ENCODE measurements at places on chromosomes 5 and 9.
A peak's percentile ranks its signal among the peaks of the same experiment; 100 is the strongest.

- no peak for DNase-seq
These were observed 312.0 kb upstream of the EDIL3 start for GRCh38 chr5:84696651-84697050.

DNA sequence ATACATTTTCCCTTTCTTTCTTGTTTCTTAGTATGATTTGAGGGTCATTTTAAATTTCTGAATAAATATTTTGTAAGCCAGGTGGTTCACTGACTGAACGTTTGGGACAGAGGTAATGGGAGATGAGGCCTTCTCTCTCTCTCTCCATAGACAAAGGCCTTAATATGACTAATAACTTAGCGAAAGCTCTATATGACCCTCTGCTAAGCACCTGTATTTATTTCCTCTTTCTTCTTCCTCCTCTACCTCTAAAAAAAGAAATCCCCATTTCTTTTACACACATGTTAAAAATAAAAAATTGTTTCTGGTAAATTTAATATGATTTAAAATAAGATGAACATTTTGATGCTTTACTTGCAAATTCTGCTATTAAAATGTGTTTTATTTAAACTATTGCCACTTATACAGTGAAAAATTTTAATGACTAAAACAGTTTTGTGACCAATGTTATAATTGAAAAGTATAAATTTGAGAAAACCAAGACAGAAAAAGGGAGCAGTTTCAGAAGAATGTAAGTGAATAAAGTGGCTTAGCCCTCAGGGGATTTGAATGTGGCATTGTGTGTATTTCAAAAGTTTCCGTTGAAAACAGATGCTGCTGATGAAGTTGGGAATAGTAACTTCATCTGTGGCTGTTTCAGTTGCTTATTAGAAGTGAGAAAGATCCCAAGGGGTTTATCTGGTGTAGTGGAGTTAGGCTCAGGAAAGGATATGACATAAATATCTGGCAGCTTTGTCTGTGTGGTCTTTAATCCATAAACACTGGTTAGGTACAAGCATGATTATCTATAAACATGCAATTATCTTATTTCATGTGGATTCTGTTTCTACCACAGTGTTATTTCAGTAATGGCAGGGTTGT, 128.6 kb upstream of the GRHPR start:
- no peak for DNase-seq

GRCh38 chr9:110440796-110441195, 103.1 kb upstream of the TXNDC8 start:
- DNase-seq = no peak

- DNase-seq = no peak
These were observed 10.5 kb downstream of the CXCL14 start for GRCh38 chr5:135568246-135568645.

DNA sequence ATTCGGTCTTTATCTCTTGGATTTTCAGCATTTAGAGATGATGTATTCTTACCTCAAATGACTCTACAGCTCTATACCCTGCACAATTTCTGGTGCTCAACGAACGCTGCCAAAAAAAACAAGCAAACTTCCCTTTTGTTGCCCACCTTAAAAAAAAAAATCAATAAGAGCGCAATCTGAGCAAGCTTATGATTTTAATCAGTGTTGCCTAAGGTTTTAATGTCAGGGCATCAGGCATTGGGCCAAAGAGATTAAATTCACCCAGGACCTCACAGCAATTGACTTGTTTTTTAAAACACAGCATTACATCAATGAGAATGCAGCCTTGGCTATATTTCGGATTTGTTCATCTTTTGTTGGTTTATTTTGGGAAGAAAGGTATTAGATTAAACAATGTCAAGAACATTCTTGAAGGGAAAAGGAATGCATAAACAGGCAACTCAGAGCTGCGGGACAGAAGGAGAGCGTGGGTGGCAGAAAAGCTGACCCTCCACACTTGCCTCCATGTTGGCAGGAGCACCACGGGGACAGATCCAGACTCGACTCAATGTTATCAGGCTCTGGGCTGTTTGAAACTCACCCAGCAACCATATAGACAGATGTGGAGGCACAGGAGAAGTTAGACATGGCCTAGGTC, 127.5 kb upstream of the DAPK1 start:
- no peak for DNase-seq

- DNase-seq = no peak
These were observed 259.0 kb downstream of the NDUFS4 start for GRCh38 chr5:53819482-53819881.

DNA sequence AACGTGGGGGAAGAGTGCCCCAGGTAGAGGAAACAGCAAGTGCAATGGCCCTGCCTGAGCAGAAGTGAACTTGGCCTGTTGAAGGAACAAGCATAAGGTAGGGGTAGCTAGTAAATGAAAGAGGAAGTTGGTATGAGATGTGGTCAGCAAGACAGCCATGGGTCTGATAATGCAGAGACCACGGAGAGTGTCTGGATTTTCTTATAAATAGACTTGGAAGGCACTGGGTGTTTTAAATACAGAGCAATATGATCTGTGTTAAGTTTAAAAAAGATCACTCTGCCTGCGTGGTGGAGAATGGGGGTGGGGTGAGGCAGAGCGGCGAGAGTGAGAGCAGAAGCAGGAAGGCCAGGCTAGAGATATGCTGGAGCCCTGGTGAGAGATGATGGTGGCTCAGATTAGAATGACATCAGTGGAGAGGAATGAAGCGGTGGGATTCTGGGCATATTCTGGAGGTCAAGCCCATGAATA, 4.2 kb downstream of the ADAM19 start:
- peak; percentile 43 for DNase-seq

- peak; percentile 11 for DNase-seq
These were observed 31.1 kb downstream of the SLC35A4 start for GRCh38 chr5:140595538-140596300.

DNA sequence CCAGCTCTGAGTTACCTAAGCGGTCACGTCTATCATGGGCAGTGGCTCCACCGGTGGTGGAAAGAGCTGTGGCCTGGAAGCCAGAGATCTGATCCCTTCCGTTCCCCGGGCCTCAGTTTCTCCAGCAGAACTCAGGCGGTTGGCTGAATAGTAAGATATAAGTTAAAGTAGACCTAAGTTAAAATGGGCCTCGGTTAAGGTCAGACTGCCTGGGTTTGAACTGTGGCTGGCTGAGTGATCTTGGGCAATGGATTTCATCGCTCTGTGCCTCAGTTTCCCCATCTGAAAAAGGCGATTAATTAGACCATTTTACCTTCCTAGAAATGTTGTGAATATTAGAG, 997 bp downstream of the COL15A1 start:
- DNase-seq = no peak

GRCh38 chr9:96242811-96243210, 59.2 kb downstream of the HSD17B3 start:
- DNase-seq = no peak

GRCh38 chr9:76101491-76101890, 211.0 kb downstream of the PCSK5 start:
- DNase-seq = no peak

DNA sequence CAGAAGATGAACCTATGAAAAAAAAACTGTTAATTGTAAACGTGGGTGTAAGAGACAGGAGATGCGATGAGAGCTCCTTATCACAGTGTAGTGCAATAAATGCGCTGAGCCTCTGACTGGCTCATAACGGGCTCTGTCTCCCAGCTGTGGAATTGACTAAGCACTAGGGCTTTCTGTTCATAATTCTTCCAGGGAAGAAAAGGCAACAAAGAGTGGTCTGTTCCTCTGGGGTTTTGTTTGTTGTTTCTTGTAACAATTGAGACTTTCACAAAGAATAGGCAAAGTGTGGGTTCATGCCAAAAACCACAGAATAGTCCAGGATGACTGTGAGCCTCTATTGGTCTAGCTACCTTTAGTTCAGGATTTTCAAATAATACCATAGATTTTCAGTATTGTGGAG, 39.4 kb downstream of the UBE2QL1 start:
- no peak for DNase-seq

- no peak for DNase-seq
These were observed 574.7 kb upstream of the MEF2C start for GRCh38 chr5:89457411-89458331.

GRCh38 chr5:169871826-169872490, 108.3 kb downstream of the INSYN2B start:
- DNase-seq = no peak

- peak; percentile 75 for DNase-seq
These were observed 244.7 kb downstream of the PIK3R1 start for GRCh38 chr5:68460147-68460798.

GRCh38 chr5:174311121-174311520, 265.6 kb downstream of the NSG2 start:
- DNase-seq = no peak

GRCh38 chr5:320524-321229, 837 bp upstream of the AHRR start:
- DNase-seq = no peak

GRCh38 chr9:81896070-81896469, 32.2 kb upstream of the SPATA31D4 start:
- no peak for DNase-seq

DNA sequence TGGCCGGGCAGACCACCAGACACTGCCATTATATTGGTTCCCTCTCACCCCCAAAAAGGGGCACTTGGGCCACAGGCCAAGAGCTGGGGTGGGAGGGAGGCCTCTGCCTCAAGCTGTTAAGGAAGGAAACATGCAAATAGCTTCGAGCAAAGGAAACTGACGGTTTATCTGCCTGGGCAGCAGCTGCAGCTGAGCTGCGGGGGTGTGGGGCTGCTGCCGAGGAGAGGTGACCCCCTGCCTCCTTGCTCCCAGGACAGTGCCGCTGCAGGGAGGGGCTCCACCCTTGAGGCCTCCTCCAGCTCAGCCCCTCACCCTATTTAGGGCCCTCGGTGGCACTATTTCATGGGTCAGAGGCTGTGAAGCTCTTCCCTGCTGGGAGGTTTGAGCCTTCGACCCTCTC, 789 bp downstream of the DOK3 start:
- DNase-seq = no peak

GRCh38 chr9:126317513-126317912, 9.1 kb upstream of the MVB12B start:
- DNase-seq = peak; percentile 57

GRCh38 chr5:170769246-170769645, 14.3 kb upstream of the GABRP start:
- DNase-seq = no peak

DNA sequence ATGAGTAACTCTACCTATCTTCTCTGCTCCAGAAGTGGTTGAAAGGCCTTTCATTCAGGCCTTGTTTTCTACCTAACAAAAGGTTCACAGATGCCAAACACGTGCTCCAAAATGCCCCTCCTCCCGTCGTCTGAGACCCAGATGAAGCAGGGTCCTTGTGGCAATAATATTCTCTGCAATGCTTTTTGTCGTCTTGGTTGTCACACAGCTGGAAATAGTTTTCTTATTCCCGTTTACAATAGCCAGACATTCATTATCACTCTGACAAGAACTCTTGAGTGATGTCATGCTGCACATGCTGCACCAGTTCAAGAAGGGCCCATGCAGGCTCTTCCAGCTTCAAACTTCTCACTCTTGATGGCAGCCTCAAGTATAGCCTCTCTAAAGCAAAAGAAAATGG, 7.8 kb downstream of the LPAR1 start:
- no peak for DNase-seq

DNA sequence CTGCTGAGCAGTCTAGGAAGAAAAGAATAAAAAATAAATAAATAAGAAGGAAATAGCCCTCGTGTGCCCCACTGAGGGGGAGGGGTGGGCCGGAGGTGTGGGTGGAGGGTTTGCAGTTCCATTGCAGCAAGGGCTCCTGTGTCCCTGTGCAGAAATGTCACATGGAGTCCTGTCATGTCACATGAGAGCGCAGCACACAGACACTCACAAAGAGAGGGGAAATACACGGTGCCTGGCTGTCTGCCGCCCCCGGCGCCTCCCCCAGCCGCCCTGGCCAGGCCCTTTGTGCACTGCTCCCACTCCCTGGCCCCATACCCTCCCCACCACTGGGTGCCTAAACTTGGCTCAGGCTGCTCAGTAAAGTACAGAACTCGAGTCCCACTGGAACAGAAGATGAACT, 55.6 kb upstream of the SPTLC1 start:
- no peak for DNase-seq

- no peak for DNase-seq
These were observed 158.1 kb upstream of the MAST4 start for GRCh38 chr5:66438087-66438486.

DNA sequence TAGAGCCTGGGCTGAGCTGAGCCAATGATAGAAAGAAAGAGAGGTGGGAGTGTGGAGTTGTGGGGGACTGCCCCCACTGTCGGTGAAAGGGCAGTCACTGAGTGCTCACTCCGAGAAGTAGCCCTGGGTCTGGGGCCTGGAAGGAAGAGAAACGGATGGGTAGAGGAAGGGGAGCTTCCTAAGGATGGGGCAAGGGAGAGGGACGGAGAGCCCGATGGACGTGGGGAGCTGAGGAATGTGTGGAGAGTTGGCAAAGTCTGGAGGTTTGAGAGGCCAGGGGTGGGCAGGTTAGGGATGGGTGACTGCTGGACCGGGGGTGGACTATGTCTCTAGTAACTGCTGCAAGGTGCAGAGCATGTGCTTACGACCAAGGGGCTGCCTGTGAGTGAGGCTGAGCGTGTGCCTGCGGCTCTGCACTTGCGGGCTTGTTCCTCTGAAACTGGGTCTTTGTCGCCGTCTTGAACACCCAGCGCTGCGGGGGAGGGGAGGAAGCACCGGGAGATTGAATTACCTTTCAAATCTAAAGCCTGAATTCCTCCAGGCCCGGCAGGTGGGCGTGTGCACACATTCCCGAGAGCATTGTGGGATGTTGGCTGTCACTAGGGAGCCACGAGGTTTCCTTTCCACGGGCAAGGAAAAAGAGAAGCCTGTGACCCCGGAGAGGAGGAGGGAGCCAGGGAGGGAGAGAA, 76.4 kb upstream of the ARAP3 start:
- no peak for DNase-seq

- no peak for DNase-seq
These were observed 88.3 kb downstream of the NSUN2 start for GRCh38 chr5:6544561-6544935.

- DNase-seq = peak; percentile 75
These were observed 11.9 kb downstream of the CAPSL start for GRCh38 chr5:35926389-35927051.

DNA sequence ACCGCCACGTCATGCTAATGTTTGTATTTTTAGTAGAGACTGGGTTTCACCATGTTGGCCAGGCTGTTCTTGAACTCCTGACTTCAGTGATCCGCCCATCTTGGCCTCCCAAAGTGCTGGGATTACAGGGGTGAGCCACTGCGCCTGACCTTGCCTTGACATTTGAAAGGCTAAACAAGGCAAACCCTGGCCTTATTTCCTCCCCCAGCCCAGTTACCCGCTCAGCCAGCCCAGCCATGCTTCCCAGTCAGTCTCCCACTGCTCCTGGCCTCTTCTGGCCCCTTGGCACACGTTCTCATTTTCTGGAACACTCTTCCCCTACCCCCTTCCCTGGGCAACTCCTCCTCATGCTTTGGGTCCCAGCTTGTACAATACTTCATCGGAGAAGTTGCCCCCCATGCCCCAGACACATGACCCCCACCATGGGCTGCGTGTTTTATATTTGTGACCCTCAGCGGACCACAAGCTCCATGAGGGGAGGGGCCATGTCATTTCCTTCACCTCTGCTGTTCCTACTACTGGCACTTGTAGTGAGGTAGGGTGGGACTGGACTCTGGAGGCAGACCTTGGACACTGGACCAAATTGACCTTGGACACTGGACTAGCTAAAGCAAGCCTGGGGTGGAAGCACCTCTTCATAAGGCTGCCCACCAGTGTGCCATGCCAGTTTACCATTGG, 94.4 kb upstream of the IER5L start:
- DNase-seq = no peak

GRCh38 chr5:122780296-122780695, 5.4 kb downstream of the SNX2 start:
- no peak for DNase-seq

All from CD4-positive, alpha-beta T cell treated with Interleukin-21 for 1 hour (primary cell).